ENCODE measurements at places on chromosomes 11 and 22.
A peak's percentile ranks its signal among the peaks of the same experiment; 100 is the strongest.

DNA sequence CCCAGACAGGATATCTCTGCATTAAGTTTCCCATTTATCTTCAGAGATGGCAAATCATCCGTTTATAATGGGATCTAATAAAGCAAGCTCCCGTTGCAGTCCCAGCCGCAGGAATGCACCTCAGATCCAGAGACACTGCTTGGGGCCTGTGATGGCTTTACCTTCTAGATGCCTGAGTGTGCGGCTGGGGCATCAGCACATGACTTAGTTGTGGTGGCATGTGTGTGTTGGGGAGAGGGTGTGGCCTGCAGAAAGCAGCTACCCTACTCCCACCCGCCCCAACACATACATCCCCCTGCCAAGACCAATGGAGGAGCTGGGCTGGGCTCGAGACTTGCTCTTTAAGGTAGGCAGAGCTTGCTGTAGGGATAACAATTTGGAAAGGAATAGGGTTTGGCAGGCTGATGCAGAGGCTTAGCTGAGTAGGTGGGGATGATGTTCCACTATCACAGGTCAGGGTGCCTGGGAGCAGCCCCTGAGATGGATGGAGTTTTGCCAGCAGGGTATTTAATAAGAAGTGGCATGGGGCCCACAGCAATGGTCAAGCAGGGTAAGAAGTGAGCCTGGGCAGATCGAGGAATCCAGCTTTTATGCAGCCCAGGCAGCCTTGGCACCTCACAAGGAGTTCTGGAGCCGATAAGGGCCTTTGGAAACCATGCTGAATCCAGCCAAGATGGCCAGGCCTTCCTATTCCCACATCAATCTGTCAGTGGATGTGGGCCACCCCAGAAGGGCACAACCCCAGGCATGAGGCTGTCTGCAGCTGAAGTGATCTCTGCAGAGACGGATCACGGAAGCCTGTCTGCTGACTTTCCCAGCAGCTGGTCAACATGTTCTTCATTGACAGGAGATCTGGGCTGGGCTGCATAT is 601.3 kb downstream of the BUD13 start:
- no peak for DNase-seq

- no peak for DNase-seq
These were observed 52.6 kb downstream of the SLC1A2 start for GRCh38 chr11:35366798-35367197.

- no peak for DNase-seq
These were observed 814.6 kb upstream of the CCDC179 start for GRCh38 chr11:23674866-23675265.

DNA sequence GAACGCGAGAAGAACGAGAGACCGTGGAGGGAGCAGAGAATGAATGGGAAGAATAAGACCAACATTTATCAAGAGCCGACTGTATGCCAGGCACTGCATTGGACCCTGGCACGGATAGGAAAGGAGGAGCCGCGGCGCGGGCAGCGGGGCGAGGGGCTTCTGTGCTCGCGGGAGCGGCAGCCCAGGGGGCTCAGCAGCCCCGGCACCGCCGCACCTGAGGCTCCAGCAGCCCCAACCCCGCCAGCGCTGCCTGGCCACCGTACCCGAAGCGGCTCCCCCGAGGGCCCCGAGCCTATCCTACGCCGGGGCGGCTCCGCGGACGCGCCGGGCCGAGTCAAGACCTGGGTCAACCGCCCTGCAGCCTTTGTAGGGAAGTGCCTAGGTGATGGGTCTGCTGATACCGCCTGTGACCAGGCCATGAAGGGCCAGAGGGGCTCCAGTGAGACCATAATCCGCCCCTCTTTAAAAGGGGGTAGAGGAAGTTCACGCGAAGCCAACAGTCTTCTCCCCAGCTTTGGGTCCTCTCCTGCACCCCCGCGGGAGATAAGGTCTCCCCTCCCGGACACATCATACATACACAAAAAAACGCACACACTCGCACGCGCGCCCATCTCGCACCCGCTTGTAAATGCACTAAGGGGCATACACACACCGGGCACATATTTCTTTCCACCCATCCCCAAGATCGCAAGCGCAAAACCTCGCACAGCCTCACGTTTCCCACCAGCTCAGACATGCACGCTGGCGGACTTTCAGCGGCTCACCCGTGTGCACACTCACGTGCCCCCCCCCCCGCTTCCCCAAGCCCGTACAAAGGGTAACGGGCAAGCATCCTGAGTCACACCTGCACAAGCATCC is 935 bp upstream of the RTN4RL2 start:
- no peak for DNase-seq

GRCh38 chr11:41866525-41866924 is 407.1 kb upstream of the LRRC4C start:
- DNase-seq = no peak

- DNase-seq = no peak
These were observed 62.1 kb upstream of the CADM1 start for GRCh38 chr11:115566180-115566764.

DNA sequence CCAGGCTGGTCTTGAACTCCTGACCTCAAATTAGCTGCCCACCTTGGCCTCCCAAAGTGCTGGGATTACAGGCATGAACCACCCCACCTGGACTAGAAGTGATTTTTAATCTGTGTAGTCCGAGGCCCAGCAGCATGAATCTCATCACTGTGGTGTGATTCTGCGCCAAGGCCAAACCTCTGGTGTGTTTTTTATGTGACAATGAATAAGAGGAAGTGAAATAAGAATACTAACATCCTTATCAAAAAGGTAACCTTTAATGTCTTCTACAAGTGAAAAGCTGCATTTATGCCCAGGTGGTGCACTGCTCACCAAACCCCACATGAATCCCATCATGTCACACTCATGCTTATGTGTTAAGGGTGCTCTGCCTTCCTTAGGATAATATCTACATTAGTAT is 77.1 kb upstream of the OR9Q1 start:
- DNase-seq = no peak

DNA sequence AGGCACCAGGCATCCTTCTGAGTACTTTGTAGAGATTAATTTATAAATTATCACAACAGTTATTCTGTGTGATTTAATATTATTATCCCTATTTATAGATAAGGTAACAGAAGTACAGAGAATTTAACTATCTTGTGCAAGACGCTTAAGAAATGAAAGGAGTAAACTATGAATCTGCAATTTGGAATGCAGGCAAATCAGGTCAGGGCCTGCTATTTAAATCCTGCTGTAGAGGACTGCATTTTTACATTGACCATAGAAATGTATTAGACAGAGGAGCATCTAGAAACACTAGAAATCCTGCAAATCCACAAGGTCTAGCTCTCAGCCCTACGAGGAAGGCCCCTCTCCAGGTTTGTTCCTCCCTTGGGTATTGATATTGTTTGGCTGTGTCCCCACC is 336.2 kb downstream of the ETS1 start:
- DNase-seq = no peak

- no peak for DNase-seq
These were observed 6.1 kb downstream of the MYH9 start for GRCh38 chr22:36381513-36382128.

- DNase-seq = no peak
These were observed 7.3 kb downstream of the C11orf97 start for GRCh38 chr11:94519478-94520084.

GRCh38 chr22:41021613-41022454 is 70.6 kb upstream of the EP300 start:
- DNase-seq = no peak

GRCh38 chr11:8605971-8606563 is 12.0 kb upstream of the STK33 start:
- DNase-seq = no peak

DNA sequence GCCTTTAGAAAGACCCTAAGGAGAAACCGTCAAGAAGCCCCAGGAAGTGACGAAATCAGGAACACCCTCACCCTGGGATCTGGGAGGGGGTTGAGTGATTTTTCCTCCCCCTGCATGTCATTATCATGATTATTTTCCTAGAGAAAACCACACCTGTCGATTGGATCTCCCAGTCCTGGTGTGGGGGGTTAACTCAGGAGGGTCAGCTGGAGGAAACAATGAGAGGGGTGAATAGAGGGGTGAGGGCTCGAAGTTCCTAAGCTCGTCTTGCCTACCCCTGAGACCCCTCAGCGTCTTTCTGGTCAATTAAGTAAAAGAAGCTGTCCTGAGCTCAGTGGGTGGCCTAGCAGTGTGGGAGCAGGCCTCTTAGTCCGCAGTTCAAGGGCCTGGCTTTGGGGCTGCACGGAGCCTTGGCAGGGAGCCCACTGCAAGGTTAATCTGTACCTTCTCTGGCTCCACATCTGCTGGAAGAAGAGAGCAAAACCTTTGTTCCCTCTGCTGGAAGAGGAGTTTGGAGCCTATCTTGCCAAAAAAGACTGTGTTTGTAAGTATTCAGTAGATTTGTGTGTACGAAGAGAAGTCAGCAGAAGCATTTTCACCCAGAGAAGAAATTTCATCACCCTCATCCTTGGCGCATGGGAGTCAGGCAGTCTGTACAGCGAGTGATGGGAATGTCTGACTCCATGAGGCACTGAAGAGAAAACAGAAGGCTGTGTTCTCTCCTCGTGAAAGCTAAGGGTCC is 34.2 kb upstream of the FTH1 start:
- DNase-seq = no peak

DNA sequence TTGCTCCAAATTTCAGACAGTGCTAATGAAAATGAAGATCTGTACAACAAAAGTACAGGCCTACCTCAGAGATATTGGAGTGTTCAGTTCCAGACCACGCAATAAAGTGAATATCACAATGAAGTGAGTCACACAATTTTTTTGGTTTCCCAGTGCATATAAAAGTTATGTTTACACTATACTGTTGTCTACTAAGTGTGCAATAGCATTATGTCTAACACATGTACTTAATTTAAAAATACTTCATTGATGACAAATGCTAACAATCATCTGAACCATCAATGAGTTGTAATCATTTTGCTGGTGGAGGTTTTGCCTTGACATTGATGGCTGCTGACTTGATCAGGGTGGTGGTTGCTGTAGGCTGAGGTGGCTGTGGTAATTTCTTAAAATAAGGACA is 60.6 kb upstream of the E2F8 start:
- DNase-seq = no peak

DNA sequence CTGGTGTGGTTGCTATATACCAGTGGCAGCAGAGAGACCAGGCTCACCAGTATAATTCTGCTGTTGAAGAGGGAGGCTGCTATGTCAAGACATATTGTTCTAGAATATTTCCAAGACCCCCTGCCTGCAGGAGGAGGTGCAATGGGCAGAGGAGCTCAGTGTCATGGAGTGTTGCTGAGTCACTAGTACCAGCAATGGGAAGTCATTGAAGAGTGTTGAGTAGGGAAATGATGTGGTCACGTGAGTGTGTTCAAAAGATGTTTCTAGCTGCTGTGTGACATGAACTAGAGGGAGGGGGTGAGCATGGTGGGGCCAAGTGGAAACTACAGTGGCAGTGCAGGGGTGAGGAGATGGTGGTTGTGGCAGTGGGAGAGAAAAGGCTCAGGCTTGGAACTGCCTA is 76.3 kb upstream of the BIRC3 start:
- no peak for DNase-seq

DNA sequence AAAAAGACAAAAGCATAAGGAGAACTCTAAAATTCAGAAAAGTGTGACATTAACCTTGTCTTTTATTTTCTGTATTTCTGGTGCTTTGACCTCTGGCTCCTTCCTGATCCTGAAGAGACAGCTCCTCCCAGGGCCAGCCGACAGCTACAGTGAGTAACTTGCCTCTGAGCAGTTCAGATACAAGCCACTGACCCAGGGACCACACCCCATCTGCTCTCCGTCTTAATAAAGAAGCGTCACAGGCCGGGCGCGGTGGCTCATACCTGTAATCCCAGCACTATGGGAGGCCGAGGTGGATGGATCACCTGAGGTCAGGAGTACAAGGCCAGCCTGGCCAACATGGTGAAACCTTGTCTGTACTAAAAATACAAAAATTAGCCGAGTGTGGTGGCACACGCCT is 6.5 kb downstream of the MLC1 start:
- no peak for DNase-seq

- peak; percentile 72 for DNase-seq
These were observed 4.0 kb downstream of the TRIM6 start for GRCh38 chr11:5600374-5600851.

DNA sequence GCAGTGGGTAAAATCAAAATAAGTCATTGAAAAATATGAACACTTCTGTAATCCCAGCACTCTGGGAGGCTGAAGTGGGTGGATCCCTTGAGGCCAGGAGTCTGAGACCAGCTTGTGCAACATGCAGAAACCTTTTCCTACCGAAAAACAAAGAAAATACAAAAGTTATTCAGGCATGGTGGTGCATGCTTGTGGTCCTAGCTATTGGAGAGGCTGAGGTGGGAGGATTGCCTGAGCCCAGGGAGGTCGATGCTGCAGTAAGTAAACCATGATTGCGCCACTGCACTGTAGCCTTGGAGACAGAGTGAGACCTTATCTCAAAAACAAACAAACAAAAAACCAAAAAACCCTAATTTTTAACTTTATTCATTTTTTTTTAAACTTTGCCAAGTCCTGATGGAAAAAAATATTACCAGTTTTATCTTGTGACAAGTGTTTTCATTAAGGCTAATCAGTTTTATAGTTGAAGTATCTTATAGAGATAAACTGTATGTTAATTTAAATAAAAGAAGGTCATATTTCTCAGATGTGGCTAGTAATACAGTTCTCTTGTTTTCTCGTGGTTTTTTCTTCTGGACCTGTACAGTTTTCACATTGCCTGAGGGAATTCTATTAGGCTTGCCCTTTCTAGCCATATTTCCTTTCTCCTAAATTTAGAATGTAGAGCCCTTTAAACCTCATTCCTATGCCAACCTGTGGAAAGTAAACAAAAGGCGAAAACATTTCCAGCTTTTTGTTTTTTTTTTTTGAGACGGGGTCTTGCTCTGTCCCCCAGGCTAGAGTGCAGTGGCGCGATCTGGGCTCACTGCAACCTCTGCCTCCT is 9.4 kb downstream of the HIPK3 start:
- no peak for DNase-seq

- DNase-seq = no peak
These were observed 54.5 kb upstream of the HSPA8 start for GRCh38 chr11:123116486-123116885.

DNA sequence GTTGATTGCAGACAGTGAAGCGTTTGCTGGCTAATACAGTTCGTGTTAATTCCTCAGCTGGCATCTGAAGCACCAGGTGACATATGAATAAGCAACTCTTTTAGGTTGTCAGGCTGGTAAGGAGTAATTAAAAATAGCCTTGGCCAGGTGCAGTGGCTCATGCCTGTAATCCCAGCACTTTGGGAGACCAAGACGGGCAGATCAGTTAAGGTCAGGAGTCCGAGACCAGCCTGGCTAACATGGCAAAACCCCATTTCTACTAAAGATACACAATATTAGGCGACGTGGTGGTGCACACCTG is 74.9 kb downstream of the CECR2 start:
- no peak for DNase-seq

- DNase-seq = no peak
These were observed 11.1 kb upstream of the ENDOD1 start for GRCh38 chr11:95078526-95078925.
